Femur (tissue), 1 donor: ENCODE measurements at places on chromosomes 1 and 21.
A peak's percentile ranks its signal among the peaks of the same experiment; 100 is the strongest.

- peak; percentile 82 for DNase-seq
Observed at GRCh38 chr21:45128613-45129188, 54.3 kb downstream of the ADARB1 start.

- peak; percentile 42 for DNase-seq
Observed at GRCh38 chr1:83508485-83509151, 490.3 kb downstream of the TTLL7 start.

DNA sequence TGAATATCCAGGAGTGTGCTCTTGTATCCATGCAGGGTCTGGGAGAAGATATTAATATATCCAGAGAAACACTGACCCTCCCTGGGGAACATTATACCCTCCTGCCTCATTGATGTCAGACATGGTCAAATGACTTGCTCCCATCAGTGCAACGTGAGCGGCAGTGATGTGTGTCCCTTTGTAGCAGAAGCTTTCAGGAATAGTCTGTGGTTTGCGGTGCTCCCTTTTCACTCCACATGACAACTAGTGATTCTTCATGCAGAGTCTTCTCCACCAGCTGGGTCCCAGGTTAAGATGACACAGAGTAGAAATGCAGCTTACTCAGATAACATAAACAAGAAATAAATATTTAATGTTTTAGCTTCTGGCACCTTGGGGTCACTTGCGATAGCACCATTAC, 31.9 kb upstream of the LYPD8 start:
- DNase-seq = no peak

- no peak for DNase-seq
Observed at GRCh38 chr1:30663596-30664091, 59.7 kb downstream of the MATN1 start.

- no peak for DNase-seq
Observed at GRCh38 chr1:159122005-159122621, 45.5 kb upstream of the AIM2 start.

- DNase-seq = no peak
Observed at GRCh38 chr1:81155131-81155530, 645.6 kb upstream of the ADGRL2 start.

- no peak for DNase-seq
Observed at GRCh38 chr1:65949230-65949626, 156.5 kb downstream of the PDE4B start.

- DNase-seq = no peak
Observed at GRCh38 chr1:14615549-14616218, 17.2 kb downstream of the KAZN start.
